ENCODE measurements at places on chromosomes 3 and 15.
A peak's percentile ranks its signal among the peaks of the same experiment; 100 is the strongest.

- no peak for DNase-seq
These were observed 52.2 kb upstream of the CSTA start for GRCh38 chr3:122272879-122273278.

DNA sequence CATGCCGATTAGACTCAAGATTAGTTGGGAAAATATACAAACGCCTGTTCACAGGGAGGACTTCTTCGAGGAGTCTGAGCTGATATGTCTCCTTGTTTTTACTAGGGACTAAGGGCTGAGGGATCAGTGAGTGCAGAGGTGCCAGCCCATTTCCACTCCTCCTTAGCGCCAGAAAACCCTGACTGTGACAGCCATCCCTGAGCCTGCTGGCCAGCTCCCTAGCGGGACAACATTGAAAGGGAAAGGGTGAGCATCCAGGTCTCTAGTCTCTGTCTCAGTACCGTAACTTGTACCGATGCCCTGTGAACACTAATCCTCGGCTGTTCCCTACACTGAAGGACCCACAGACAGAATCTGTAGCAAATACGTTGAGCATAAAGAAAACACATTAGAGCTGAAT lies 243.4 kb downstream of the WNT5A start:
- no peak for DNase-seq

DNA sequence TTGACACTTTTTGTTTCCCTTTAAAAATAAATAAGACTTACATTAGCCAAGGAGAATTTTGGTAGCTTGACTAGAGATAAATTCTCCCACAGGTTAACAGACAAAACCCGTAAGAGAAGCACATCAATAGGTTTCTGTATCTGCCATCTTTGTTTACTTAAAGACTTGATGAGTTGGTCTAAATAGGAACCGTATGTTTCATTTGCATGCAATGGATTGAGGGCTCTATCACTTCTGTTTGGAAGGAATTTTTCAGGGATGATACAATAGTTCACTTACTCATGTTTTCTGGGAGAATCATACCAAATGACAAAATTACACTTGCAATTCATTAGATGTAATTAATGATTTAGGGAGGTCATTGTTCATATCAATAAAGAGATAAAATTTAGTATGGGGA lies 631.5 kb upstream of the NR2F2 start:
- no peak for DNase-seq

DNA sequence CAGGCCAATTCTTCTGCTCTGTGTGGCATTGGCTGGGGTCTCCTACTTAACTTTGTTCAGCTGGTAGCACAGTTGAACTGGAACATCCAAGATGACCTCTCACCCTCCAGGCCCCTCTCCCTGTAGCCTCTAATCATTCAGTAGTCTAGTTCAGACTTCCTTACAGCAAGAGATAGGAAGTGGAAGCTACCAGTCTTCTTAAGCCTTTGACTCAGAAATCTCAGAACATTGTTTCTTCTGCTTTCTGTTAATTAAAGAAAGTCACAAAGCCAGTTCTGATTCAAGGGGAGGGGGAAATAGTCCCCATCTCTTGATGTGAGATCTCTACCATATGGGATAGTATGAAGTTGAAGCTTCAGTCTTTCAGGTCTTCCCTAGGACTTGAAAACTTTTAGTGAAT lies 18.8 kb upstream of the SACM1L start:
- no peak for DNase-seq

GRCh38 chr3:33826688-33827087 lies 28.3 kb downstream of the PDCD6IP start:
- DNase-seq = no peak

DNA sequence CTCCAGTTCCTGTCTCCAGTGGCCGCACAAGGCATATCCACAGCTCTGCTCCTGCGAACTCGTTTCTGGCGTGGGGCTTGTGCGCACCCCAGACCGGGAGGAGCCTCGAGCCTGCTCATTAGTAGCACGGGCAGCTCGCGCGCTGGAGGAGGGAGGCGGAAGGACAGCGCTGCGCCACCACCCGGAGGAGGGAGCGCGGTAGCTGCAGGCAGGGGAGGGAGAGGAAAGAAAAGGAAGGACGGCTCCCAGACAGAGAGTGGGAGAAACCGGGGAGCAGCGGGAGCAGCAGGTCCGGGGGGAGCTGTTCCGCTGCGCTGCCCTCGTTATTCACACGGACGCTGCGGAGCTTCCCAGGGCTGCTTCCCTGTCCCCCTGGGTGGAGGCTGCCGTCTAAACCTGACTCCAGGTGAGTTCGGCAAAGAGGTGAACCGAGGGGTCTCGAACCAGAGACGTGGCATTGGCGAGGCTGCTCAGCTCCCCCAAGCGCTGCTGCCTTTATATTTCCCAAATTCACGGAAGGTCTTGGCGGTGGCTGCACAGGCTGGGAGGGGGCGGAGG lies 121.3 kb upstream of the ZNF717 start:
- DNase-seq = peak; percentile 68

- DNase-seq = no peak
These were observed 1121.5 kb downstream of the NAALADL2 start for GRCh38 chr3:175980486-175981090.

GRCh38 chr3:106006001-106006400 lies 137.2 kb upstream of the CBLB start:
- DNase-seq = no peak

- no peak for DNase-seq
These were observed 32.2 kb upstream of the BCL6 start for GRCh38 chr3:187777331-187777941.

- DNase-seq = peak; percentile 34
These were observed 179.0 kb downstream of the P3H2 start for GRCh38 chr3:189941679-189942078.

GRCh38 chr15:44918136-44918535 lies 38.4 kb upstream of the TERB2 start:
- no peak for DNase-seq

- no peak for DNase-seq
These were observed 30.0 kb upstream of the TRAK1 start for GRCh38 chr3:42061025-42061712.

DNA sequence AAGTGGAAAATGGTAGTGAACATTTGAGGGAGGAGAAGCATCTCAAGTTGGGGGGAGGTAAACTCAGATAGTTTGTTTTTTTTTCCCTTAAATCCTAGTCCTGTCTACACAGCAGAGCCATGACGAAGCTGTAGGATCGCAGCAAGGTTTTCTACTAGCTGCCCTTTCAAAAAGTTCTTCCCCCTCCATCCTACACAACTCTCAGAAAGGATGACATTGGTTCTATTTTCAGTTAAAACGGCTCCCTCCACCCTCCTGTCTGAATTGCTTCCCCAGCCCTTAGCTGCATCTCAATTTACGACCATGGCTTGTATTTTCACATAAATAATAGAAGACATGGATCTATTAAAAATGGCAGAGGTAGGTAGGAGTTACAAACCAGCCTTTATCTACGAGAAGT lies 2.2 kb downstream of the HOMER2 start:
- DNase-seq = no peak

- no peak for DNase-seq
These were observed 187.4 kb downstream of the FOXP1 start for GRCh38 chr3:71395927-71396695.

GRCh38 chr3:102006812-102007485 lies 157.6 kb downstream of the NFKBIZ start:
- DNase-seq = no peak

GRCh38 chr3:32901005-32901932 lies 50.2 kb upstream of the CCR4 start:
- no peak for DNase-seq

GRCh38 chr3:158369279-158369678 lies 201.7 kb upstream of the MLF1 start:
- DNase-seq = no peak

DNA sequence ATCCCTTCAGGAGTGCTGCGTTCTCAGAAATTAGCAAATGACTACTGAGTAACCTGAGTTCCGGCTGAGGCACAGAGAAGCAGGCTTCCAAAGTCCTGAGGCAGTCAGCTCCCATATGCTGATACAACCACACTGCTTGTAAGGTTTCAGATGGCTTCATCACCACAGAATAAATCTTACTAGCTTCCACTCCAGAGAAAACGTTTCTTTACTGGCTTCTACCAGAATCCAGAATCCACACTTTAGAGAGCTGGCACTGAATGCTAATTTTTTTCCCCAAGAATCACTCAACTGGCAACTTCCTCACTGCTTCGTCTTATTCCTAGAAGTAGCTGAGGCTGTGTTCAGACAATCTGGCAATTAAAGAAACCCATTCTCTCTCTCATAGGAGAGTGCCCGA lies 21.4 kb downstream of the TAMM41 start:
- DNase-seq = no peak

DNA sequence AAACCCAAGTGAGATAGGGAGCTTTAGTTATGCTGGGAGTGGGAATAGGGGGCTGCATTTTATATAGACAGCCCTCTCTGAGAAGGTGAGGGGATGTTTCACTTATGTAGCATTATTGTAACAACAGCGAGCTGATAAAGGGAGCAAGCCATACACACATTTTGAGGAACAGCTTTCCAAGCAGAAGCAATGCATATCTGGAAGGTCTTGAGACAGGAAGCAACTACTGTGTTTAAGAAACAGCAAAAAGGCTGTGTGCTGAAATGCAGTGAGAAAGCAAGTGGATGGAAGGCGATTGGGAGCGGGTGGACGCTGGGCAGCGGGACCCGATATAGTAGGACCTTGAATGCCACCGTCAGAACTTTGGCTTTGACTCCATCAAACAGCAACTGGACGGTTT lies 155.9 kb upstream of the TBL1XR1 start:
- DNase-seq = no peak

DNA sequence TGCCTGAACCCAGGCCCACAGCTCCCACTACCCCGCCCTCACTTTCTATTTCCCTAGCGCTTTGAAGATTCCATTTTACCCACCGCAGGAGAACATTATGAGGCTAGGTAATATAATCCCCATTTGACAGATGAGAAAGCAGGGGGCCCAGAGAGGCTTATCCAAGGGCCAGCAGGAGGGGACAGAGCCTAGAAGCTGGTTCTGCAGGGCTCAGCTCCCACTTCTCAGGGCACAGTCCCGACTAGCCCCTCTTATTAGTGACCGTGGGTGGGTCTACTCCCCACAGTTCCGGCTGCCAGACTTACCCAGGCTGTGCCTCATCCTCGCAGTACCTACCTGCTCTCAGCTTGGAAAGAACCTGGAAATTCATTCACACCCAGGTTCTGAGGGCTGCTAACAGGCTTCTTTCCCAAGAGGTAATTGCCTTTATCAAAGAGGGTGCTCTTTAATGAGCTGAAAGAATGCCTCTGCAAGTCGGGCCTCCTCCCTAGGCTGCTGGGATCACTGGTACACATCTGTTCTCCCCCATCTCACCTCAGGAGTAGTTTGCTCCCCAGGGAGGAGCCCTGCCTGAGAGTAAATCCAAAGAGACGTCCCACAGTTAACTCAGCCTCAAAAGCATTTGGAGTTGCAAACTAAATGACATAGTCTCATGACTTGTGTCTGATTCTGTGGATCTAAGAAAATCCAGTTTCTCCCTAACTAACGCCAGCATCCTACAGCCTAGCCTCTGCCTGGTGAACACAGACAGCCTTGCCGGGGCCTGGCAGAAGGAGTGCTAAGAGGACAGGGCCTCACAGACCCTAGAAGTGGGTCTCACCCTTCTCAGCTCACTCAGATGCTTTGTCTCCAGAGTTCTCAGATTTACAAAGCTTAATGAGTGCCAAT lies 125.0 kb downstream of the CHSY1 start:
- peak; percentile 76 for DNase-seq

DNA sequence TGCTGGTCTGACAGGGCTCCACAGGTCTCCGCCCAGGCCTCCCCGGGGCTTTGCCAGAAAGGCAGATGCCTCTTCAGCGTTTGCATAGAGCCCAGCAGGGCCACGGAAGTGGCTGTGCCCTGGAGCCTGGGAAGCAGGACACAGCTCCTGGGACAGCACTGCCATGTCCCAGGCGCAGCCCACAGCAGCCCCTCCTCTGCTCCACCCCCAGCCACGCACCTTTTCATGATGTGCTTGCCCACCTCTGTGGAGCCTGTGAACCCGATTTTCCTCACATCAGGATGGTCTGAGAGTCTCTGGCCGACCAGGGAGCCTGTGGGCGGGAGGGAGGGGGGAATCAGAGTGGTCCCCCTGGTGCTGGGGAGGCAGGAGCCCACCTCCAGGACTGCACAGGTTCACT lies 33.9 kb upstream of the SLC41A3 start:
- DNase-seq = no peak

DNA sequence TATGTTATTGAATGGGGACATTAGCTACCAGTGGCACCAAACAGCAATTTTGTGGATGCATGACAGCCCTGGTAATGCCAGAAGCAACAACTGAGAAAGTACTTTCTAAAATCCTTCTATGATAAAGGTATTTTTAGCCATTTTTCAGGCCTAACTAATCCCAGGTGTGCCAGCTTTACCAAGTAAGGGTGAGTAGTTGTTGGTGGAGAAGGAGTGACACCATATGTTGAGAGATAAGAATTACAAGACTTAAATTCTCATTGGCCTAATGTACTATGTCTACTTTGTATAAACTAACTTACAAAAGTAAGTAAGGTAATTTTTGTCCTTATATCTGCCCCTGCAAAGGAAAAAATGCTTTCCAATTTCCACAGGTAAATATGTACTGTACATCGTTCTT lies 4.1 kb upstream of the COX17 start:
- peak; percentile 59 for DNase-seq

DNA sequence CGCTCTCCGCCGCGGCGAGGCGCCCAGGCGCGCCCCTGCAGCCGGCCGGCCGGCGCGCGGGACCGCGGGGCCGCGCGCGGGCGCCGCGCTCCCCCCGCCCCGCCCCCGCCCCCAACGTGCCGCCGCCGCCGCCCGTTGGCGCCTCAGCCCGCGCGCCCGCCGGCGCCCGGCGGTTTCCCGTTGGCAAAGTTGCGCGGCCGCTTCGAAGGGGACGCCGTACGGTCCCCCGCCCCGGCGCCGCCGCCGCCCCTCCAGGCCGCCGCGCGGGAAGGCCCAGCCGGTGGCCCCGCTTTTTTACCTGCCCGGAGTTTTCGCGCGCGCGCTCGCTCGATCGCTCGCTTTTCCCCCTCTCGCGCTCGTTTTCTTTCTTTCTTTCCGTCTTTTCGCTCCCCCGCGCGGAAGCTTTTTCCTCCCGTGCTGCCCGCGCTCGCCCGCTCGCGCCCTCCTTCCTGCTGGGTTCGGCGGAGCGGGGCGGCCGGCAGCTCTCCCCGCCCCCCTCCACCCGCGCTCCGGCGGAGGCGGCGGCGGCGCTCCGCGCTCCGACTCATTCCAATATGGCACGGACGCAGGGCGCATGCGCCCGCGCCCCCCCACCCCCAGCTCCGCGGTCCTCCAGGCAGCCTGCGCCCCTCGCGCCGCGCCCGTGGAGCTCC lies at the start of gene SFMBT1:
Gene SFMBT1 (minus strand): TSS at position 556 of the 653 bp plus-strand sequence. CDS start 76,945 bp downstream, outside the sequence.
- peak; percentile 82 for DNase-seq

DNA sequence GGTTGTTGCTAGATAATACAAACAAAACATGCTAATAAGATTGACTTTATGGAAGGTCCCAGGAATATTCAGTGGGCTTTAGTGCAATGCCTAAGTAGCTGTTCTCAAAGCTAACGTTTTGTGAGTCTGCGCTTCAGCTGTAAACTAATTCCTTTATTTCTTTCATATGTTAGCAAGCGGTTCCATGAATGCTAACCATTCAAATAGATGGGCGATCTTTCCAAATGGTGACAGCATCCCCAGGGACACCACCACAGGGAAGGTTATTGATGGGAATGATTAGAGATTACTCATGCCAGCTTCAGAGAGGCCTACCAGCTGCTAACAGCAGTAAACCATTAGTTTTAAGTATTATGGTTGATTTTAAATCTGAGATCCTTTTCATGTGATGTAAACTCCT lies 405.7 kb upstream of the MCTP2 start:
- no peak for DNase-seq

GRCh38 chr3:71785532-71786216 lies 726 bp upstream of the PROK2 start:
- DNase-seq = no peak

- peak; percentile 78 for DNase-seq
These were observed 327.8 kb upstream of the C2CD4B start for GRCh38 chr15:62492900-62493299.
